Skeletal muscle cell (primary cell): ENCODE measurements at places on chromosomes 7 and 10.

DNA sequence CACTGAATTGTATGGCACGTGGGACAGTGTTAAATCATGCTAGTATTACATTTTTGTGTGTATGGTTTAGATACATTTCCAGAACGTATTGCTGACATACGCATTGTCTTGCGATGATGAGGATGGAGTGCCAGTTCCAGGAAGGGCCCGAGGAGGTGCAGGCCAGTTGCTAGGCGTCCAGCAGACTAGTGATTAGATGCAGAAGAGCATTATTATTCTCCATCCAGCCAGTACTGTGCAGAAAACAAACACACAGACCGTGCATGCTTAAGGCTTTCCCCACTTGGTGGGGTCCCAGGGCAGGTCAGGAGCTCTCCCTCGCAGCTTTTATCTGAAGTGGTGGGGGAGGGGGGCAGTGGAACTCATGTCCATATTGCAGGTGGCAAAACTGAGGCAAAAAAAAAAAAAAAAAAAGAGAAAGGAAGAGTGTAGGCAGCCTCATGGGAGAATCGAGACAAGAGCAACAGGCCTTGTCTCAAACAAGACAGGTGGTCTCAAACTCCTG lies 189.2 kb downstream of the CAMK1D start:
- no peak for DNase-seq

DNA sequence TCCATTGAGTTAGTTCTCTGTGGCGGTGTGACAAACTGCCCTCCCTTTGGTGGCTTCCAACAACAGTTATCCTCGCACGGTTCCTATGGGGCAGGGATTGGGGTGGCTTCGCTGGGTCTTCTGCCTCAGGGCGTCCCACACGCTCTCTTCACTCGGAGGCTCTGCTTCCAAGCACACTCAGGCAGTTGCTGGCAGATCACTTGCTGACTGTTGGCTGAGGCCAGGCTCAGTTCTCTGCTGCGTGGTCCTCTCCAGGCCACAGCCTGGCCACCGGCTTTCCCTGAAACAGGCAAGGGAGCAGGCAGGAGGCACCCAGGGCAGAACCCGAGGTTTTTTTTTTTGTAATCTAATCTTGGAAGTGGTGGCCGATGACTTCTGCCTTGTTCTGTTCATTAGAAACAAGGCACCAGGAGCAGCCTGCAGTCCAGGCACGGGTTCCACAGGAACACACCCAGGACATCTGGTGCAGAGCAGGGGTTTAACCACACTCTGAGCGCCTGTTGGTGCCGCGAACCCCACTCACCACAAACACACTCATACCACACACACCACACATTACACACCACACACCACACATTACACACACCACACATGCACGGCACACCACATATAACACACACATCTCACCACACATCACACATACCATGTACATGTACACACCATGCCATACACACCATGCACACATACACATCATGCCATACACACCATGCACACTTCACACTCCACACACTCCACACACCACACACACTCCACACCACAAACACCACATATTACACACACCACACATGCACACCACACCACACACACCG lies 112.2 kb downstream of the PTPN20 start:
- no peak for DNase-seq

DNA sequence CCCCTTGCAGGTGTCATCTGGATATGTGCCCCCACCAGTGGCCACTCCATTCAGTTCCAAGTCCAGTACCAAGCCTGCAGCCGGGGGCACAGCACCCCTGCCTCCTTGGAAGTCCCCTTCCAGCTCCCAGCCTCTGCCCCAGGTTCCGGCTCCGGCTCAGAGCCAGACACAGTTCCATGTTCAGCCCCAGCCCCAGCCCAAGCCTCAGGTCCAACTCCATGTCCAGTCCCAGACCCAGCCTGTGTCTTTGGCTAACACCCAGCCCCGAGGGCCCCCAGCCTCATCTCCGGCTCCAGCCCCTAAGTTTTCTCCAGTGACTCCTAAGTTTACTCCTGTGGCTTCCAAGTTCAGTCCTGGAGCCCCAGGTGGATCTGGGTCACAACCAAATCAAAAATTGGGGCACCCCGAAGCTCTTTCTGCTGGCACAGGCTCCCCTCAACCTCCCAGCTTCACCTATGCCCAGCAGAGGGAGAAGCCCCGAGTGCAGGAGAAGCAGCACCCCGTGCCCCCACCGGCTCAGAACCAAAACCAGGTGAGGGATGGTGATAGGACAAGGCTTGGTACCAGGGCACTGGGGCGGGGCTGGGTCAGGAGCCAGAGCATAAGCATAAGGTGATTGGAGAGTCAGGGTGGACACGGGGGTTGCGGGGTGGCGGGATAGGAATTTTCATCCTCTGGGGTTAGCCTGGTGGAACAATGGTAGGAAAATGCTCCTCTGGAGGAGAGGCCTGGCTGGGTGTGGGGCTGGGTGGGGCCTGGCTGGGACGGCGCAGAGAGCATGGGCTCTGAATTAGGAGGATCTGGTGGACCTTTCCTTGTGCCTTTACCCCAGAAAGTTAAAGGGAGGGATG lies 1.9 kb downstream of the ZYX start:
- no peak for DNase-seq

DNA sequence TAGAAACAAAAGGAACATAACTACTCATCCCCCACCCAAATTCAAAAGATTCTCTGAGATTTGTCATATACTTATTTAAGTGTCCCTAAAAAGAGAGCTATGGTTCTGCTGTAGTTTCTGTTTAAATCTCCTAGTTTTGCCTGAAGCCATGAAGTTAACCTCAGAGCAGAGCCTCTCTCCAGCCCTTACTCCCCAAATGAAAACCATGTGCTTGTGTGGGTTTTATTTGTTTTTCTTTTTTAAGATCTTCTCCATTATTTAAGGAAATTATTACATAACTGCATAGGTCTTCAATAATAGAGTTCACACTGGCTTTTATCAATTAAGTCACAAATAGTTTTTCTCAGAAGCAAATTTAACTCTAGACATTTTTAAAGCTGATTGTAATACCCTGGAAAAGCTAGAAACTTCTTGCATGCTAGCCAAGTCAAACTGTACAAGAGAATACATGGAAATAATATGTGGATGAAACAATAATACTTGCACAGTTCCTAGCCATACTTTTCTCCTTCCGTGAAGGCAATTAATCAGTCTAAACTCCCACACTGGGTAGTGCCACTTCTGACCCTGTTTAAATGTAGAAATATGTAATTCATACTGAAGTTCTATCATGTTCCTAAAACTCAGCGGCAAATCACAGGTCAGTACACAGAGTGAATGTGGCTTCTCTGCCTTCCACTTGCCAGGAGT lies 579.7 kb downstream of the SUGCT start:
- DNase-seq = no peak

DNA sequence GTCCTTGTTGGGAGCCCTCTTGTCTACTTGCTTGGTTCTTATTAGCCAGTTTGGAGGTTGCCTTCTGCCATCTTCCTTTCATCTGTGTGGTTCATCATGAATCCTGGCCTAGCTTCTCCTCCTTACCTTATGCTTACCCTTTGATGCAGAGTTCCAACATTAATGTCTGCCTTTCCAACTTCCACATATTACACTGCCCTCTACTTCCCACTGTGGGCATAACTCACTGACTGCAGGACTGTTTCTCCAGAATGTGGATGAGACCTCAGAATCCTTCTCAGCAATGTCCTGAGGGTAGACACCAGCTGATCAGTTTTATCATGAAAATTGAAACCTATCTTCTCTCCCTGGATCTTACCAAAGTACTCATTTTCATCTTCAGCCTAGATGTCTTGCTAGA lies 491.0 kb downstream of the LRMDA start:
- DNase-seq = no peak
